ENCODE measurements at places on chromosomes 16 and 17.

GRCh38 chr16:20675488-20676267 lies 21.8 kb downstream of the ACSM1 start:
- DNase-seq = no peak

DNA sequence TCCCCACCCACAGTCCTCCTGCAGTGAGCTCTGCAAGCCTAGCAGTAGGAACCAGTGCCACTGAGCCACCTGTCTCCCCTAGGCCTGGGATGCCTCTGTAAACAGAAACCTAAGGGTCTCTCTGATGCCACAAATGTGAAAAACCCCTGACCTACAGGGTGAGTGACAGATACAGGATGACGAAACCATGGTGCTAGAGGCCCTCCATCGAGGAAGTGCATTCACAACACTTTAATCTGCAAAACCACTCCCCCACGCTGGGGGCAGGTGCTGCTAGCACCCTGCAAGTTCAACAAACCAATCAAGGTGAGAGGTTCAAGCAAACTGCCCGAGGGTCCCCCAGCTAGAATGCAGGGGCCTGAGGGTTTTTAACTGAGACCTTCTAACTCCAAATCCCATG lies 59.5 kb downstream of the CDYL2 start:
- DNase-seq = no peak

DNA sequence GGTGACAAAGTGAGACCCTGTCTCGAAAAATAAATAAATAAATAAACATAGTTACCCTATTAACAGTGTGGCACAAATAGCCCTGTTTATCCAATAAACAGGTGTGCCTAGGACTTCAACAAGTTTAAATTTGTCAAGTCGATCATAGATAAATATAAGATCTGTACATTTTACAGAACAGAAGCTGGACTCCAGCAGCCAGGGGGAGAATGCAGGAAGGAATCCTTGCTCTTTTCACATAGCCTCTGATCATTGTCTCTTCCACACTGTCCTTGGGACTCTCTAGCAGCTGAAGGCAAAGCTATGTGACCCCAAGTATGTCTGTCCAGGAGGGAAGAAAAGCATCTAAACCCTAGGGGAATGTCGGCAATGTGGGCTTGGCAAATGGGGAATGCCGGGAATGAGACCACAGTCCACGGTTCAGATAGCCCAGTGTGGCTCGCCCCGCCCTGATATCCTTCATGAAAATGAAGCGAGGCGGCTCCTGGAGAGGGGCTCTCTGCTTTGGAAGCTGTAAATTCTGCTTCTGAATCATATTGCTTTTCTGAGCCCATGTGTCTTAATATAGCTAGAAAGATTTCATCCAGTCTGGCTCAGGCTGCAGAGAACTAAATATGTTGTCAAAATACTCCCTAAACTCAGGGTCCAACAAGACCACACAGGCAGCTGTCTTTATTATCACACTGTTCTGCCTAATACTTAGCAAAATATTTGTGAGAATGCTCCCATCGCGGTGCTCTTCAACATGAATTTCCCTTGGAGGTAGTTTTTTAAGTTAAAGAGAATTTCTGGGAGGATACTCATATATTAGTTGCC lies 24.9 kb upstream of the GRB2 start:
- no peak for DNase-seq

GRCh38 chr17:57516290-57517230 lies 228.5 kb downstream of the CCDC182 start:
- DNase-seq = no peak

- no peak for DNase-seq
These were observed 29.5 kb downstream of the CDH5 start for GRCh38 chr16:66395806-66396555.

All from activated naive CD4-positive, alpha-beta T cell (primary cell).